Activated gamma-delta T cell treated with Interleukin-2 at 50 U/mL for 16 hours (primary cell): ENCODE measurements at places on chromosomes 2 and 18.

DNA sequence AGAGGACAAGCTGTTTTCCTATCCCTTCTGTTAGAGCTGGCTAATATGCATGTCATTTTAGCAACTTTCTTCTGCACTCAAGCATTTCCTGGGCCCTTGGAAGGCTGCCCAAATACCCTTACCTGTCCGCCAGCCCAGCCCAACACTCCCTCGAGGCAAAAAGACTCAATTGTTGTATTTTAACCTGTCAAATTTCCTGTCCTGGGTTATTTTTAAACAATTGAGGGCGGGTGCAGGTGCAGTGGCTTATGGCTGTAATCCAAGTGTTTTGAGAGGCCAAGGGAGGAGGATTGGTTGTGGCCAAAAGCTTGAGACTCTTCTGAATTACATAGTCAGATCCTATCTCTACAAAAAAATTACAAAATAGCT is 125.0 kb upstream of the ARHGAP28 start:
- DNase-seq = no peak

DNA sequence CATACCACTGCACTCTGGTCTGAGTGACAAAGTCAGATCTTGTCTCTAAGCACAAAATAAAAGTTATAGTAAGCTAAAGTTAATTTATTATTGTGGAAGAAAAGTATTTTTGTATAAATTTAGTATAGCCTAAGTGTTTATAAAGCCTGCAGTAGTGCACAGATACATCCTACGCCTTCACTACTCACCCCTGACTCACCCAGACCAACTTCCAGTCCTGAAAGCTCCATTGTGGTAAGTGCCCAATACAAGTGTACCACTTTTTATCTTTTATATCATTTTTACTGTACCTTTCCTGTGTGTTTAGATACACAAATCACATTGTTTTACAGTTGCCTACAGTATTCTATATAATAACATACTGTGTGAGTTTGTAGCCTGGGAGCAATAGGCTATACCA is 57.5 kb downstream of the UBE2E3 start:
- DNase-seq = no peak

GRCh38 chr2:51795248-51795888 is 763.4 kb upstream of the NRXN1 start:
- no peak for DNase-seq

- DNase-seq = no peak
Observed at GRCh38 chr18:10585260-10585659, 59.4 kb downstream of the NAPG start.

DNA sequence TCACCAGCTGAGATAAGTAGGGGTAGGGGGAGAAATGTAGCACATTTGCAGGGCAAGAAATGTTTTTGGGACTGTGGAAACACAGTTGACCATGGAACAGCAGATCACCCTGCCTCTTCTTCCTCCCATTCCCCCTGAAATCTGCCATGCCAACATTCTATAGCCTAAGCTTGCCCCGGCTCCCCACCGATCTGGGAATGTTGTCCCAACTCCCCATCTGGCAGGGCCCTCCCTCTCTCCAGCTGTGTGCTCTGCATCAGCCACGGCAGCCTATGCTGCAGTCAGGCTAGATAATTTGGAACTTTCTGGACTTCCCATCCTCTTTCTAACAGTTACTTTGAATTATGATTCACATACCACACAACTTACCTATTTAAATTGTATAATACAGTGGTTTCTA is 425.1 kb upstream of the RAB6C start:
- no peak for DNase-seq

- no peak for DNase-seq
Observed at GRCh38 chr2:109102588-109103233, 26.3 kb upstream of the SH3RF3 start.

DNA sequence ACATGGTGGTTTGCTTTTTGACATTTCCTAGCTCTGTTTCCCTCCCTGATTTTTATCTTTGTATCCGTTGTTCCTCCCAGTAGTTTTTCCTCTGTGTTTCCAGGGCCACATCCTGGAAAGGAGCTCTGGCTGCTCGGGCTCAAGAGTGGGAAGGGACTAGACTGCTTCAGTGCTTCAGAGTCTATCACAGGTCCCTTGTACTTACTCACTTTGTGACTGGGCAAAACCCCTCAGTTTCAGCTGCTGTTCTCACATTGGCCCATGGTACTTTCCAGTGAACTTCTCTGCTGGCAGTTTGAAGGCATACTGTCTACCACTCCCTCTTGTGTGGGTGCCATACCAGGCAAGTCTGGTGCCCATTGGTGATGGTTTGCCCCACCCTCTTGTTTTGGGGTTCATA is 7.5 kb upstream of the STAMBP start:
- no peak for DNase-seq

- no peak for DNase-seq
Observed at GRCh38 chr2:238240757-238241711, 1.2 kb upstream of the HES6 start.

GRCh38 chr2:3107567-3107966 is 270.1 kb downstream of the EIPR1 start:
- DNase-seq = no peak

- no peak for DNase-seq
Observed at GRCh38 chr2:98050070-98050469, 36.9 kb upstream of the VWA3B start.

GRCh38 chr2:43540021-43540779 is 55.6 kb downstream of the THADA start:
- no peak for DNase-seq

GRCh38 chr2:238835726-238836301 is 12.1 kb upstream of the TWIST2 start:
- no peak for DNase-seq

DNA sequence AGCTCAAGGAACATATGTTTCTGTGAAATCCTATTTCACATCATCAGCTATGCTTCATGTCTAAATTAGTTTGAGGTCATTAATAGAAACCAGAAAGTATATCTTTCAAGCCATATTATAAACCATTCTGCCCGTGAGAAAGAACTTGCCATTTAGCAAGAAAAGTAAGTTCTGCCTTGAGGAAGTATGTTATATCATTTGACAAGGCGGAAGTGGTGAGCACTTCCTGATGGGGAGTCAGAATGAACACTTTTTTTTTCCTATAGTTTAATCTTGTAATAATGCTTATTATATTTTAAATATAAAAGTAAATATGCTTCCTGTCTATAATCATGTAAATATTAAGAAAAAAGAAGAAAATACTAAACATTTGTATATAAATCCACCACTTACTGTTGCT is 39.3 kb upstream of the NRXN1 start:
- DNase-seq = no peak

- no peak for DNase-seq
Observed at GRCh38 chr18:76687304-76687962, 134.9 kb upstream of the ZNF236 start.
